ENCODE measurements at places on chromosomes 11 and 22.

GRCh38 chr11:10410844-10411200, 44.2 kb upstream of the AMPD3 start:
- DNase-seq = no peak

DNA sequence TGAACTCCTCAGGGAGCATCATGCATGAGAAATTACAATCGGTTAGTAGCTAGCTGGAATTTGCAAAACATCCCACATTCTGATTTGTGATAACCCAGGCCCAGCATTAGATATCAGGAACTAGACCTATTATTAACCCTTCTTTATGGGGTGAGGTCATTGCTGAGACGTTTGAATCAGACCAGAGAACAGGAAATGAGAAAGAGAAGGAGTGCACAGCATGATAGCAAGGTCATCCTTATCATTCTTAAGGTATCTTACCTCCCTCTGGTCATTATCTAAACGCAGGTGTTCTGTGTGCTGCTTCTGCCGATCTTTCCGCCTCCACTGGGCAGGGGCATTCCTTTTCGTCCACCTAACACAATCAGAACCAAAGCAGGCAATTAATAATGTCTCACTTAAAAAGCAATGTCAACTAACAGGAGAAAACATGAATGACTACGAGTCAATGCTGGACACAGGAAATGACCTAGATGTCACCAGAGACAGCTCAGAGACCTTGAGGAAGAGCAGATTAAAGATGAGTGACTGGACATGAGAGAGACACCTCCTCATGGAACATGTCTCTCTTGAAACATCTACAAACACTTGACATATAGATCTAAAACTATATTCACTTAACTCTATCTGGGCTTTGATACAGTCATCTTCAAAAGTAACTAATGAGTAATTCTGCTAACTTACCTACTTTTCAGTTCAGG, 78.3 kb upstream of the SCUBE2 start:
- no peak for DNase-seq

DNA sequence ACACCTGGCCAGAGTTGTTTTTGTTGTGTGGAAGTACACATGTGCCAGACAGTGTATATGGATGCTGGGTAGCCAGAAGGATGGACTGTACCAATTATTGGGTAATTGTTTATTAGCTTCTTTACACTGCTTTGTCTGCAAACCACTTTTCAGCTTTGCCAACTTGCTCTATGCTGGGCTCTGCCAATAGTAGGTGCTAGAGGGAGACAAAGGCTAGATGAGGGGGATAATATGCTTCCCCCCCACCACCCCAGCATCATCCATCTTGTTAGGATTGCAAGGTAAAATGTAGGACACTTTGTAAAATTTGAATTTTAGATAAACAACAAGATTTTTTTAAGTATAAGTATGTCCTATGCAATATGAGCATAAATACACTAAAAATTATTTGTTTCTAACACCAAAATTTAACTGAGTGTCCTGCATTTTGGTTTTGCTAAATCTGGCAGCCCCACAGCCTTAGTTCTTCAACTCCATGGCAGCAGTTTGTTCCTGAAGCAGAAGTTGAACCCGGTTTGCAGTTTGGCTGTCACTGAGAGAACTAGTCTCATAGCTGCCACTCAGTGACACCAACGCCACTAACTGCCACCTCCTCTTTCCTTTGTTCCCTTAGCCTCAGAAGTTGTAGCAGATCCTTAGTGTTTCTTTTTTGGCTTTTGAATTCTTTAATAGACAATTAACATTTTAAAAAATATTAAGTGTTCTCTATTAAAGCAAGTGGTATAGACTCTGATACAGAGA, 78.8 kb downstream of the CCDC81 start:
- DNase-seq = no peak

- DNase-seq = no peak
Observed at GRCh38 chr22:44051961-44052360, 27.9 kb downstream of the PARVB start.
